ENCODE measurements at places on chromosomes 16 and 17. TPM values are rescaled to one million over a fixed set of nuclear protein-coding genes. Genes with fewer than 3 reads are reported as not detected.

GRCh38 chr16:57244463-57244766, 644 bp upstream of the ARL2BP start:
- peaks cover 23% of the 10 kb centered on the region for H3K4me1 ChIP-seq
- H3K27ac ChIP-seq: peak overlapping the region; percentile 94
- H3K4me3 ChIP-seq: peak overlapping the region; percentile 83
- peaks cover 17% of the 10 kb centered on the region for H3K36me3 ChIP-seq
- no peak for DNase-seq

GRCh38 chr16:23519282-23519681, 9.0 kb upstream of the GGA2 start:
- no peak overlapping the region for H3K27ac ChIP-seq
- peaks cover 45% of the 10 kb centered on the region for H3K36me3 ChIP-seq
- H3K27me3 ChIP-seq: no peaks in the 10 kb centered on the region
- H3K4me3 ChIP-seq: no peak overlapping the region
- H3K4me1 ChIP-seq: no peaks in the 10 kb centered on the region
- no peak for DNase-seq

- no peaks in the 10 kb centered on the region for H3K4me1 ChIP-seq
- peaks cover 21% of the 10 kb centered on the region for H3K27me3 ChIP-seq
- no peaks in the 10 kb centered on the region for H3K36me3 ChIP-seq
- no peak for DNase-seq
- no peak overlapping the region for H3K27ac ChIP-seq
- H3K4me3 ChIP-seq: no peak overlapping the region
Observed at GRCh38 chr16:78057803-78058564, 35.6 kb downstream of the CLEC3A start.

DNA sequence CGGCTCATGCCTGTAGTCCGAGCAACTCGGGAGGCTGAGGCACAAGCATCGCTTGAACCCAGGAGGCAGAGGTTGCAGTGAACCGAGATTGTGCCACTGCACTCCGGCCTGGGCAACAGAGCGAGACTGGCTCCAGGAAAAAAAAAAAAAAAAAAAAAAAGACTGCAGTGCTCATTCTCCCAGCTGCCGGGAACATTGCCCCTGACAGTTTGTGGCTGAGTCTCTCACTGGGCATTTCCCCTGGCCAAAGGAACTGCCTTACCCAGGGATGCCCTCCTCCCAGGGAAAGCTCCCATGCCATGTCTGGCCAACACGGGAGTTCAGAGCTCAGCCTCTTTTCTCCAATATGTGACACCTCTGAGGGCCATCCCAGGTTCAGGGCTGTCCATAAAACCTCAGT, 21.3 kb upstream of the USP10 start:
- no peak for DNase-seq
- H3K27ac ChIP-seq: no peak overlapping the region
- H3K4me1 ChIP-seq: peaks cover 6% of the 10 kb centered on the region
- no peak overlapping the region for H3K4me3 ChIP-seq

DNA sequence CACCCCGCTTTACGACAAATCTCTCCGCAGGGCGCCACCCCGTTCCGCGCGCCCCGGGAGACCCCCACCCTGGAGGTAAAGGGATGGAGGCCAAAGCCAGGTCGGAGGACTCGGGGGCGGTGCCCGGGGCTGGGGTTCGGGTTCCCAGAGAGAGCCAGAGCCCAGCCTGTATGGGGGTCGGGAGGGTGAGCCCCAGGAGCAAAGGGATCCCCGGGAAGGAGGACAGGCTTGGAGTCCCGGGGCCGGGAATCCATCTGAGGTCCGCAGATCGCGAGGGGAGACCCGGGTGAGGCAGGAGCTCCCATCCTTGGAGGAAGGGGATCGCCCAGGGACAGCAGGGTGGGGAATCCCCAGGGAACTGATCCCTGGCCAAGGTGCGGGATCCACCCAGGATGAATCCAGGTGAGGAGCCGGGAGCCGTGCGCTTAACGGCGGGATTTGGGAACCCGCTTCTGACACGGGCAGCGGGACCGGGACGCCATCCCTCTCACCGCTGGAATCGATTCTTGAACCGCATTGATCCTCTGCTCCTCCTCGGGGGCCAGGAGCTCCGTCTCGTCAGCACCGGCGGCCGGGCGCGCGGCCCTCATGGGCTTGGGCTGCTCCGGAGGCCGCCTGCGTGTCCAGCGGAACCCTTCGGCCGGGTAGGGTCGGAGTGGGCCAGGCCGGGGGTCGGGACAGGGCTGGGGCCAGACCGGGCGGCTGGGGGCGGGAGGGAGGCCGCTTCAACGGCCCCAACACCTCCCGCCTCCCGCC, at the start of gene MMD:
MMD (minus strand) TSS at position 657 of the 756 bp plus-strand sequence; CDS start at position 517, 140 bp downstream.
- peaks cover 51% of the 10 kb centered on the region for H3K4me1 ChIP-seq
- no peaks in the 10 kb centered on the region for H3K27me3 ChIP-seq
- no peaks in the 10 kb centered on the region for H3K36me3 ChIP-seq
- no peak for DNase-seq
- peak within 1 kb of the TSS; percentile 85 for H3K4me3 ChIP-seq

DNA sequence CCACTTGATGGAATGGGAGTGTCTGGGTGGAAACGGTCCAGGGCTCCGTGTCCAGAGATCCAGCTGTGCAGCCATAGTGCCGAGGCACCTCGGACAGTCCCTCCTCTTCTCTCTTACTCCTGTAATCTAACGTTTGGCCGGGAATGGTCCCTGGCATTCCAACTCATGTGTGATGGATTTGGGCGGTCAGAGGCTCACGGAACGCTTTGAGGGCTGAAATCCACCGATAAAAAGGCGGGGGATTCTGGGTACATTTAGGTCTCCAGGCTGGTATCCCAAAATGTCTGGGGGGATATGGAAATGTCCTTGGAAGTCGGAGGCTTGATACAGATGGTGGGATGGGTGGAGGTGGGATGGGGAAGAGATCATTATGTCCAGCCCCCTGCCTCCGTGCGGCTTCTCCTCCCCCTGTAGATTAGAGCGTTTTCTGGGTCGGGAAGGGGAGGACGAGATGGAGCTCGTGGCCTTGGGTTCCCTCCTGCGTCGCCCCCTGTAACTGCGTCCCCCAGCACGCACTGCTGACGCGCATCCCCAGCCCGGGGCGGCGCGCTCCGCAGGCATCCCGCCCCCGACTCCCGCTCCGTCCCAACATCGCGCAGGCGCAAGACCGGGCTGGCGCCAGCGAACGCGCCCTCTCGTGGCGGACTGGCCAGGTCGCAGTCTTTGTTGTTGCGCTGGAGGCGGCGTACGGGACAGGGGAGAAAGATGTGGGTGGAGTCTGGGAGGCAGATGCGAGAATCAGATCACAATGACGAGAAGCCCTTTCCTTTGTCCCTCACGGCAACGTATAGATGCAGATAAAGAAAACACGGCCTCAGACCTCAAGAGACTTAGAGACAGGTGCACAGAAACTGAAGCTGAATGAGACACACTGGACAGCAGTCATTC, 4.5 kb upstream of the SGCA start:
- DNase-seq: peak; percentile 98
- peak overlapping the region; percentile 78 for H3K27ac ChIP-seq
- no peaks in the 10 kb centered on the region for H3K27me3 ChIP-seq
- H3K4me1 ChIP-seq: peaks cover 44% of the 10 kb centered on the region
- H3K36me3 ChIP-seq: no peaks in the 10 kb centered on the region

DNA sequence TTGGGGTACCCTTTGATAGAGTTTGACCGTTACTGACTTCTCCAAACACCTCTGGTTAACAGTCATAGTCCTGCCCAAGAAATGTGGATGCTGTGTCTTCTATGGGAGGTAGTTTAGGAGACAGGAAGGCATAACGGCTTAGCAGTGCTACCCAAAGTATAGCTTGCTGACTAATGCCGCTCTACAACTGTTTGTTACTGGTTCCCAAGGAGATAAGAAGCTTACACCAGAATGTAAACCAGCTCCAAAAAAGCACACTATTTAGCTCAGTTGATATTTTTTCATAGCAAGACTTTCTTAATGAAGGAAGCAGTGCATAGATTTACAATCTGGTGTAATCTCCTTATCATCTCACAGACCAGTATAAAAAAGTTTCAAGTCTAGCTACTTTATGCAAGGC, 95.7 kb downstream of the HS3ST3B1 start:
- H3K36me3 ChIP-seq: no peaks in the 10 kb centered on the region
- no peak overlapping the region for H3K4me3 ChIP-seq
- H3K4me1 ChIP-seq: no peaks in the 10 kb centered on the region
- H3K27me3 ChIP-seq: no peaks in the 10 kb centered on the region

Gene LSM12
- total RNA-seq: 59.2 TPM

DNA sequence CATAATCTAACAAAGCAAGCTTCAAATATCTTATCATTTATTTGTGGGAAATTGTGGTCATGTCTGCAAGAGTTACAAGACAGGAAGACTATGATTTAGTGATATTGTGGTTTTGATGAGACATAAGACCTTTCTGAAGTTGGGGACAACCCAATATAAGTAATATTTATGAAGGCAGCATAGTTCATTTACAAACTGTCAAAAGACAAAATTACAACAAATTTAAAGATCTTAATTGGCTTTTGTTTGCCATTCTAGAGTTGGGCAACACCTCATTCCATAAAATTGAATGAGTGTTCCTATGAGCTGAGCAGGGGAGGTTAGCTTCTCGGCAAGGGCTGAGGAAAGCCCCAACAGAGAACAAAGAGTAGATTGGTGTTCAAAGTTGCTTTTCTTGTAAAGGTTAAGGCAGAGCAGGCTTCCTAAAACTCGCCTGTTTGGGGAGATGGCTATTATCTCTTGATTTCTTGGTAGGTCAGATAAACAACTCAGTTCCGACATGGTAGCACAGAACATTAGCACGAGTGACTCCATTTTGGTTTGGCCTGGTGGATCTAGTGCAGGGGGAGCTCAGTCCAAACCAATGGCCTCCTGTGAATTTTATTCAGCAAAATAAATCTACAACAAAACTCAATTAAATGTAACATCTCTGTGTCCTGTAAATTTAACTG, 10.9 kb upstream of the MMD start:
- no peak for DNase-seq
- no peaks in the 10 kb centered on the region for H3K36me3 ChIP-seq
- peaks cover 30% of the 10 kb centered on the region for H3K4me1 ChIP-seq
- H3K4me3 ChIP-seq: no peak overlapping the region
- H3K27me3 ChIP-seq: no peaks in the 10 kb centered on the region

DNA sequence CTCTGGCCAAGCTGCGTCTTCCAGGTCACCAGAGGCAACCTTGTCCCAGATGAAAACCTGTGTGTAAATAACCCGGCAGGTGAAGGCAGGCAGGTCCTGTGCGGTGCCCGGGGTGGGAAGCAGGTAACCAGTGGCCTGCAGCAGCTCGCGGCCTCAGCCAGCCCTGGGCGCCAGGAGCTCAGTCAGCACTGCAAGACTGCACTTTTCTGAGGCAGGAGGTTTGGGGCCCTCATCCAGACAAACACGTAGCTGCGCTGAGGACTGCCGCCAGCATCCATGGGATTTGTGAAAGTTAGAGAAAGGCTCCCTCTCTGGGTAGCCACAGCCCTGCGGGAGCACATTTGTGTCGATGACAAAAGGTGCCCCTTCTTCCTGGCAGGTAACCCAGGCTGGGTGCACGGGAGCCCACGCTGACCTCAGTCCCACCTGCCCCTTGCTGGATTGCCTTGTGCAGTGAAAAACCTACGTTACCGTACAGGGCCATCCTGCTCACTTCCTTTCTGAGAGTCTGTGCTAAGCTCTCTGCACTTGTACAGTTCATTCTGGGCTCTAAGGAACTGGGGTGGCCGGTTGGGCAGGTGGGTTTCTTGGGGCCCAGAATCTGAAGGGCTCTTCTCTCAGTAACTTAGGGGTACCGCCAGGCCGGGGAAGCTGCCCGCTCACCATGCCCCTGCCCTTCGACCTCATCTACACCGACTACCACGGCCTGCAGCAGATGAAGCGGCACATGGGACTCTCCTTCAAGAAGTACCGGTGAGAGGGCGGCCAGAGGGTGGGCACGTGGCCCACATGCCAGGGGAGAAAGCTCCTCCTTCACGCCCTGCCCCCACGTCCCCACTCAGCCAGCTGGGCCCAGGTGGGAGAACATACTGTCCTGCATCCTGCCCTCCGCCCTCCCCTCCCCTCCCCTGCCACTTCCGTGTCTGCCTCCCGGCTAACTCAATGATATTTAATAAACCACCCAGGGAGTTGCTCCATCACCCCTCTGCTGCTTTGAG, 56.4 kb downstream of the MGAT5B start:
- H3K36me3 ChIP-seq: no peaks in the 10 kb centered on the region
- peaks cover 9% of the 10 kb centered on the region for H3K4me1 ChIP-seq
- no peak overlapping the region for H3K4me3 ChIP-seq

- no peak for DNase-seq
- H3K36me3 ChIP-seq: no peaks in the 10 kb centered on the region
- H3K27me3 ChIP-seq: no peaks in the 10 kb centered on the region
- H3K4me3 ChIP-seq: no peak overlapping the region
- H3K4me1 ChIP-seq: no peaks in the 10 kb centered on the region
Observed at GRCh38 chr16:51405361-51405760, 254.3 kb upstream of the SALL1 start.

DNA sequence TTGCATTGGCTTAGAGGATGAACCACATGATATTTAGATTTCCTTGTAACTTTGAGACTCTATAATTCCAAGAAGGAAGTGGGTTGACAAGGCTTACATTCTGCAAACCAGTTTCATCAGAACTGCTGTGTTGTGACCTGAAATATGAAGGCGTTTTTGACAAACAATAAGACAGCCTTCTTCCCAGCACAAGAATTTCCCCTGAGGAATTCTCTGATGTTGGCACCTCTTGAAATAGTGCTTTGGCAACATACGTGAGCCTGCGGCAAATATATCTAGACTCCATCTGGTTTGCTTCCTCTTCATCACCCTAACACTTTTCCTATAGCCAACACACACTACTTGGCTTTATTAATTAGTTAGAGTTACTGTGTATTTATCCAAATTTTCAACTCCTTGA, 585.5 kb upstream of the SOX9 start:
- no peak overlapping the region for H3K27ac ChIP-seq
- DNase-seq: no peak
- no peak overlapping the region for H3K4me3 ChIP-seq

DNA sequence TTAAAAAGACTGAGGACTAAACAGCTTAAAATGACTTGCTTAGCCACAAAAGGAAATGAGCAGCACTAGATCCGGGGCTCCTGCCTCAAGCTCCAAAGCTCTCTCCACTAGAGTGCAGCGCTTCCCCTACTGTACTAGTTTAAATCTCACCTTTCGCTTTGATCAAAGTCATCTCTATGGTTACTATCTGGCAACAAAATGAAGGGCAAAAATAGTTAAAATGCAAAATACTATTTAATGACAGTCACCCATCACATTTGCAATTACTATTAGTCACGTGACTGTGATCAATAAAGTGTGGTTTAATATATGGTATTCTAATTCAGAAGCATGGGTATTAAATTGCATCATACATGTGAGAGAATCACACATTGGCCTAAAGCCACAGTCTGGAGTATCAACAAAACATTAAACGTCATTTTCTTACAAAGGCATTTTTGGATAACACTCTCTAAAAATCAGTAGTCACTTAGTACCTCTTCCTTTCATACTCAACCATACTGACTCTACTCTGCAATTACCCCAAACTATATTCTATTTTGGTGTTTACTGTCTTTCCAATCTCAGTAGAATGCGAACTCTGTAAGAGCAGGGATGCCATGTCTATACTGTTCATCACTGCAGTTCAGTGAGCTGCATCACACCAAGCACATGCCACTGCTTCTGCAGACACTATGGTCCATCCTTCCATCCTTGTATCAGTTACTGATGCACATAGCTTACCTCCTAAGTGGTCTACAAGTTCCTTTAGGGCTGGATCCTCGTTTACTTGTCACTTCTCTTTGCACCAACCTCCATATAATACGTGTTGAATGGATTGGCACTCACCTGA, 6.2 kb downstream of the PSMD12 start:
- H3K4me3 ChIP-seq: no peak overlapping the region
- peak overlapping the region; percentile 41 for H3K27ac ChIP-seq

Gene MYL11
- total RNA-seq: not detected

Gene BCAS3
- 20.6 TPM for total RNA-seq

Gene CNGB1
- 0.29 TPM for total RNA-seq

GRCh38 chr16:4869147-4869805, 22.0 kb downstream of the UBN1 start:
- H3K27ac ChIP-seq: no peak overlapping the region
- H3K27me3 ChIP-seq: no peaks in the 10 kb centered on the region
- no peak for DNase-seq
- H3K4me3 ChIP-seq: no peak overlapping the region
- H3K36me3 ChIP-seq: peaks cover 47% of the 10 kb centered on the region

Gene MYL4
- not detected for total RNA-seq

Measured in esophagus muscularis mucosa (tissue), 4 donors.